T1000 (cell line): ENCODE measurements at places on chromosomes 2 and 18.

GRCh38 chr2:71608441-71608840, 155.1 kb downstream of the DYSF start:
- DNase-seq = no peak

- DNase-seq = no peak
Observed at GRCh38 chr2:62743506-62743905, 38.0 kb downstream of the EHBP1 start.

DNA sequence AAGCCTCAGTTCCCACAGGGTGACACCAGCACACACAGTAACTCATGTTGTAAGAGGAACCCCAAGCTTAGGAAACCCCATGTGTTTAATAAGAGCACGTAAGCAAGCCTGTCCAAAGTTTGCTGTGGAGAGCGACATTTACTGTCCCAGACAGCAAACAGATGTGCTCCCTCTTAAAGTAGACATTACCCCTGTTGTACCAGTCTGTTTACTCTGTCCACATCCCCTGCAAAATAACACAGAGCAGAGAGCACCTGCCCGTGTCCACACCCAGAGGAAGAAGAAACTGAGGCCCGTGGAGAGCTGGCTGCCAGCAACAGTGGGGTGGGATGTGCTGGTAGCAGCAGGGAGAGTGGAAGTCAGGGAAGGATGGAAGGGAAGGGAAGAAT, 243.5 kb downstream of the GBX2 start:
- no peak for DNase-seq

- no peak for DNase-seq
Observed at GRCh38 chr2:191280290-191280689, 35.1 kb downstream of the MYO1B start.

- DNase-seq = no peak
Observed at GRCh38 chr2:29660201-29660600, 261.2 kb downstream of the ALK start.

DNA sequence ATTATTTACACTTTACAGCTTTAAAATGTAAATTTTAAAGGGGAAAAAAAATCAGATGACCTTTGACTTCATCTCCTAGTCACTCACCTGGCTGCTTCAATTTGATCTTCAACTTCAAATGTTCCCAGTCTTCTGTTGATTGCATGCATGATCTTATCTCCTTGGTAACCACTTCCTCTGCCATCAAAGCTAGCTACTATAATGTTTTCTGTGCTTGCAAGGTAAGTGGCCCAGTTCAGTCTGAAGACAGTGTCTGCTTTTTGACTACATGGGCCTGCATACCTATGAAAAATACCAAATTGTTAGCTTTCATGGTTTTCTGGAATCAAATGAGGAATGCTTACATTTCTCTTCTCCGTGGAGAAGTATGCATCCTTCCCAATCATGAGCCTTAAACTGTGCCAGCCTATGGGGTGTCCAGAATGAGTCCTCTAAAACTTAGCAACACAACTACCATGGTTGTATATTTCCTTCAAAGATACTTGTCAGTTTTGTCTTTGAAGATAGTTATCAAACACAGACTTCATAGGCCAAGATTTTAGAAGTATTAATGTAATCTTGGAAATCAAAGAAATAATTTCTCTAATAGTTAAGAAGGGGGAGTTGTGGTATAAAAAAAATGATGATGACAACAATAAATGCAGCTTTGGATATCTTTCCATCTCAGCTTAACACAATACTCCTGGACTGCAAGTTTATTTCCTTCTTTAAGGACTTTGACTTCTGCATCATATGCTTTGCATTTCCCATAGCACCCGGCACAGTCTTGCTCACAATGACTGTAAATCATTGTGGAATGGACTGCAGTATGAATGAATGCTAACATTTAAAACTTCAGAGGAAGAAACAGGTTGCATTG, 62.1 kb downstream of the DPP4 start:
- no peak for DNase-seq

GRCh38 chr2:74578408-74578807, 23.9 kb downstream of the DOK1 start:
- DNase-seq = no peak

DNA sequence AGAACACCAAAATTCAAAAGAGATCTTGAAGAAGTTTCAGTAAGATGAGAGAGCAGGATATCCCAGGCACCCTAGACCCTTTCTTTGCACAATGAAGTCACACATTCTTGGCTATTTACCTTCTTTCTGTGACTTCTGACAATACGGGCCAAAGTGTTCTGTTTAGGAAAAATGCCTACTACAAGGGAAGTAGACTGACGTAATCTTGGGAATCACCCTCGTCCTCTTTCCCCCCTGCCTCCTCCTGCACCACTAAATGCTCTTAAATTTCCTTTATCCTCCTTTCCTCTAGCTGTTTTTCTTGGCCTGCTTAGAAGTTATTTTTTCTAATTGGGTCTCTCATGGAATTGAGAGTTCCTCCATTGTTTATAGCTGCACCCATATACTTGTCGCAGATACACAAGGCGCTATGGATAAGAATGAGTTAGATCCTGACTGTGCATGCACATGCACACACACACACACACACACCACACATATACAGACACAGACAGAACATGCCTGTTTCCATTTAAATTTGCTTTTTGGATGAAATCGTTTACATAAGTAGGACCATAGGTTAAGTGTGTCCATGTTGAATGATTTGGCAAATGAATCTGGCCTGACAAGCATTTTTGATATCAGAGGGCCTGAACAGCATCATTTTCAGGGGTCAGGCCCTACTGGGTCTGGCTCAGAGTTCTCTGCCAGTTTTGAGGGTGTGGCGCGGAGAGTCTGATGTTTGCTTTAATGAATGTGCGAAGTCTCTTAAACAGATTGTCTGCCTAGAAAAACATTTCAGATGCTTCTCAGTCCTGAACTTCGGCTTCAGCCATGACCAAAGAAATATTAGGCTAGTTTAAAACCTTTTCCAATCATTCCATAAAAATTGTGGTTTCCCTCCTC, 131.9 kb upstream of the NT5C1B start:
- DNase-seq = no peak

DNA sequence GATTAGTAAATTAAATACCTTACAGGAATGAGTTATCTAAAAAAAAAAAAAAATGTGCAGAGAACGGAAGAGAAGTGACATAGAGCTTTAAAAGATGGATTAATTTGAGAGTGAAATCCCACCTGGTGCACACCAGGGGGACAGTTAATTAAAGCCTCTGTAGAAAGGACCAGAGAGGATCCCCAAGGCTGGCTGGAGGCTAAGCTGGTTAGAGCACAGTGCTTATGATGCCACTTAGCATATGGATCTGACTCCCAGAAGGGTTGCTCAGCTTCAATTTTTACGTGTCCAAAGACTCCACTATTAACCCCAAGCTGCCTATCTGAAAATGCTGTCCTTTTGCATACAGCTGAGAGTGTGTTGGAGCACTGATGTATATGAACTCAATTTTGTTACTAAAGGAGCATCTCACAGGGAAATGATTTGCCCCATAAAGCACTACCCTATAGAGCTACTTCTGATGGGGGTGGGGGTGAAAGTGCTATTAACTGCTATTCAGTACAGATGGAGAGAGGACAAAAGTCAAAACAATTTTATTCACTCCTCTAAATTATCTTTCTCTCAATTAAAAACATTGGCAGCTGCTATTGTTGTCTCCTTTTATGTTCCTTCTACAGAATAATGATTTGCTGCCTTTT, 15.2 kb upstream of the SLC8A1 start:
- DNase-seq = no peak

DNA sequence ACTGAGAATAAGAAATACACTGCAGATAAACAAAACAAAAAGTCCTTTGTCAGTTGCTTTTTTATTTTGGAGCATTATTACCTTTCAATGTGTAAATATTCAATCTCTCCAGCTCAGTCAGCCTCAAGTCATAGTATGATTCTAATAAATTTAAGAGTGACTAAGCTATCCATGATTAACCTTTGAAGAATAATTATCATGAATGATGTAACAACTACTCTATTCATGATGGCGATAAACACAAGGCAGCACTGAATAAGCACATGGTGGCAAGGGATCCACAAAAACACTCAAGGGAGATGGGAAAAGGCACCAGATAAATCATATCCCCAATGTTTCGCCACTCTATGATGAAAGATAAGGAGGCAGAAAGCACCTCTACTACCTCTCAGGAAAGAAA, 67.0 kb downstream of the MAP4K3 start:
- DNase-seq = no peak

DNA sequence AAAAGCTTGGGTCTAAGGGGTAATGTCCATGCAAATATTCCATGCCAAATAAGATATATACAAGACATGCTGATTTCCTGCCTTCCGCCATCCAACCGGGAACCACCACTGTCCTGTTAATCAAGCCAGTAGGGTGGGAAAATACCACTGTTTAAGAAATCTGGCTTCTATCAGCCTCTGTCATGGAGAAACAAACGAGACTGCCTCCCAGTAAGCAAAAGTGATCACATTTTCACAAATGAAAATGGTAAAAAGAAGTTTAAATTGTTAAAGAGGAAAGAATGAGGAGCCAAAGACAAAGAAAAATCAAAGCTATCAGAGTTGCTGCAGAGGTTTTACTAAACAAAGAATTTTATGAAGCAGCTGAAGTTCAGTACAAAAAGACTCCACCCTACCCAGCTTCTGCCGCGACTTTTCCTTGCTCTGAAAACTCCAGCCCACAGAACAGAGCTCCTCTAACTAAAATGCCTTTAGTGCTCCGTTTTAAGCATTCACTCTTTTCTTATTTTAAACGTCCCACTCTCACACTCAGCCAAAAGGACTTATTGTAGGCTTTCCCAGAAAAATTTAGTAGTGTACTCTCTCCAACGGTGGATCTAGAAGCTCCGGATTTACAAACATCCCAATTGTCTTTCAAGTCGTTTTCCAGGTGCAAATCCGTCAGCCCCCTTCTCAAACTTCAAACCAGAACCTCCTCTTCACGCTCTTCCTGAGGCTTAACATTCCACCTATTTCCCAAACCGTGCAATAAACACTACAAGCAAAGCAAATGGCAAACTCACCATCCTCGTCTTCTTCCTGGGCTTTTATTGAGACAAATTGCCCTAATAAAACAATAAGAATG, 613 bp downstream of the COL5A2 start:
- DNase-seq = no peak

DNA sequence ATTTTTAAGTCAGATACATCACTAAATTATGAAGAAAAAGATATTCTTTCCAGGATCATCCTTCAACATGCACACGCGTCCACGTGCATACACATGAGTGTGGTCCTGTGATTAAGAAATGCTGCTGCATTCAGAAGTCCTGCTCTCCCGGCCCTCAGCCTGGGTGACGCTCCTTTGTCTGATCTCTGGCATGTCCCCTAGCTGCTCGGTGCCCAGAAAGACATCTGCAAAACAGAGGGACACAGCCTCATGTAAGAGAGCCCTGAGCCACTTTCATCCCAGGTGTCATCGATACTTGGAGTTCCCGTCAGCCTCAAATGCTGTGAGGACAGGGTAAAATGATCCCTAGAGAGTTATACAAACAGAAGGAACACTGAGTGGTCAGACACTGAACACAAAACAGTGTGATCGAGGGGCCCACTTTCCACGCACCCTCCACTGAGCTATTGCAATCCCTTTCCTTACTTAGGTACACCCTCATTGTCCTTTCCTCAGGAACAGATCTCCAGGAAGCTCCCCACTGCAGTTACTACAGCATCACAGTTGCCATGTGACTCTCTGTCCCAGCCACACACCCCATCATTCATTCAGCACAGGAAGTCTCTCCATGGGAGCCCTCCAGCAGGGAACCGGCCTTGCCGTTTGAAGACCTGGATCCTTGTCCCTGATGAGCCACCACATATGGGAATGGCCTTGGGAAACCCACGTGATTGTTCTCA, 32.1 kb downstream of the CRACDL start:
- DNase-seq = no peak

DNA sequence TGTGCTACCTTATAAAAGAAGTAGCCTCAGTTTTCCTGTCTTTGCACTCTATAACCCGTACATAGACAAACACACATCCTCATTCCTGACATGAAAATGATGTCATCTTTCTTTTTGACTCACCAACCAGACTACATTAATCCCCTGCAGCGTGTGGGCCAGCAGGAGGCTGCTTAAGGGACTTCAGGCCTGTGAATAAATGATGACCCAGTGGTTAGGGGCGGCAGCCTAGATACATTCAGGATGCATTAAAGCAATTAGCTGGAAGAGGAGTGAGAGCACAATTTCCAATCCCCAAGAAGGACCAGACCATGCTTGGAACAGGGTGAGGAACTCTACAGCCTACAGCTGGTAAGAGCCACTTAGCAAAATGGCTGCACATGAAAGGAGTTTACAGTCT, 57.3 kb upstream of the KLF7 start:
- DNase-seq = peak; percentile 19

DNA sequence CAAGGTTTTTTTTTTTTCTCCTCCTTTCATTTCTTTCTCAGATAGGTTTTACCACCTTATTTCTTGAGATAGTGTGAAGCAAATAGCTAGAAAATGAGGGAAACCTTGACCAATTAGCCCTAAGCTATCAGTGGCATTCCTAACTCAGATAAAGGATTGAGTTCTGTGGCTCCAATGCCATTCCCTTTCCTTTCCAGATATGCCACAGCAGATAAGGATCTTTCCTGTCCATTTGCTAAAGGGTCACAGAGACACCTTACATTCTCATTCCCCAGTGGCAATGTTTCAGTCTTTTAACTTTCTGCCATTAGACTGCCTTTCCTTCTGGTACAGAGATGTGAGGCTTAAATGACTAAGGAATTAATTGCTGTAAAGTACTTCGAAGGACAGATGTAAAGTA, 81.7 kb downstream of the MGAT5 start:
- no peak for DNase-seq

GRCh38 chr2:183195397-183195796, 71.2 kb downstream of the NUP35 start:
- no peak for DNase-seq

- DNase-seq = no peak
Observed at GRCh38 chr2:231069379-231070054, 12.8 kb downstream of the PSMD1 start.

- no peak for DNase-seq
Observed at GRCh38 chr18:55442561-55442960, 145.4 kb downstream of the TCF4 start.

GRCh38 chr2:2567776-2568175, 236.7 kb upstream of the MYT1L start:
- DNase-seq = no peak

DNA sequence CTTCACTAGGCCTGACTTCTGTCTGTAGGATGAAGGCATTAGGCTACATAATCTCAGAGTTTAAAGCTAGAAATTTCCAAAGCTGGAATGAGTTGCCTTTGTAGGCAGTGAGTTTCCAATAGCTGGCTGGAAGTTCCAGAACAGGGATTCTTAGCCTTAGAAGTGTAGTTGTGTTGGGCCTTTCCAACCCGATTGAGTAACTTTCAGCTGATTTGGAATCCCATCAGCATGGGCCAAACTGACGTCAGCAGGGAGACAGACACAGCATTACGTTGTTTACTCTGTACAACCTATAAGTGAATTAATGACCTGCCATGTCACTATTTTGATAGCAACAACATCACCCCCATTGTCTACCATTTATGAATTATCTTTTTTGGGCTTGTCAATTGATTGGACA, 56.9 kb downstream of the SETBP1 start:
- no peak for DNase-seq

GRCh38 chr2:31476511-31477180, 62.1 kb upstream of the XDH start:
- no peak for DNase-seq
